ENCODE measurements at places on chromosomes 4 and X.

DNA sequence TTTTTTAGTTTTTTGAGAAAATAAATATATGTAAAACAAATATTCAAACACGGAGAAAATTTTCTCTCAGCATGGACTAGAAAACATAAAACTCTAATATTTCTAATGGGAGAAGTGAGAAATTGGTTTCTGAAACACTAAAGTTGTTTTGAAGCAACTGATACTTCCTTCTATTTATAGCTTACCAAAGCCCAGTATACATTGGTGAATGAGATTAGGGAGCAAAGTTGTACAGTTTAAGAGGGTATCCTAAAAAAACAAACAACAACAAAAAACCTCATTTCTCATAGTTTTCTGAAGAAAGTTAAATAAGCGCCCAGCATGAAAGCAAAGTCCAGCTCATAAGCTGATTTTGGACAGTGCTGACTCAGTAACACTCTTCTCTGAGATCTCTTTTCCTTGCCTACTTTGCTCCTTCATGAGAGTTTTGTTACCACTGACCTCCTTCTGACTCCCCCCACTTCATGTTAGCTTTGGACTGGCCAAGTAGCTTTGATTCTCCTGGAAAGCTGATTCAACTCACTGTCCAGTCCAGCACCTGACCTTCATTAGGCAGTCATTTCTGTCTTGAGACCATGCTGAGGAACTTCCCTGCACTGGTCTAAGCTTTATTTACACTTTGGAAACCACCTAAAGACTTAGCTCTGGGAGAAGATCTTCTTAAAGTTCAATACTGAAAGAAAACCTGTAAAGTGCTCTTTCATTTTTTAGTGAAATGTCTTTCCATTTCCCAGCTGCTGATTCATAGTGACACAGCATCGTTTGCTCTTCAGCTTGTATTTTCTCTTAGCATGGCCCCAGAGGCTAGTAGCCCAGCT is 21.8 kb upstream of the P2RY10 start:
- DNase-seq: no peak

- DNase-seq: no peak
Measured at GRCh38 chr4:151864068-151864467, 103.3 kb upstream of the GATB start.

- no peak for DNase-seq
Measured at GRCh38 chr4:7595934-7596461, 161.3 kb upstream of the PSAPL1 start.

GRCh38 chr4:53514509-53514908 is 76.8 kb downstream of the LNX1 start:
- no peak for DNase-seq

DNA sequence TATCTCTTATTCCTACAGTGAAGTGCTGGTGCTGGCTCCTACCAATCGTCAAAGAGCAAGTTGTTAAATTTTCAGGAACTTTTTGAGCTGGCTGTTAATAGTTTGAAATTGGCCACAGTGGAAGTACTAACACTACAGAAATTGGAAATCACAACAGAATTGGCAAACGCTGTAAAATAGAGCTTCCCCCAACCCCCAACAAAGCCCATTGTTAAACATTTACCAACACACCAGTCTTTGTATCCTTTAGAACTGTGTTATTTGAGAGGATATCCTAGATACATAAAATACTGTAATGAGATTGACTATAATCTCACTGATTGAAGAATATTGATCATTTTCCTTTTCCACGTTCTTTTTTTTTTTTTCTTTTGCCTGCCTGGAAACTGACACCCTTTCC is 37.4 kb downstream of the FAM241A start:
- no peak for DNase-seq

- no peak for DNase-seq
Measured at GRCh38 chr4:38734446-38734845, 48.3 kb downstream of the TLR10 start.

DNA sequence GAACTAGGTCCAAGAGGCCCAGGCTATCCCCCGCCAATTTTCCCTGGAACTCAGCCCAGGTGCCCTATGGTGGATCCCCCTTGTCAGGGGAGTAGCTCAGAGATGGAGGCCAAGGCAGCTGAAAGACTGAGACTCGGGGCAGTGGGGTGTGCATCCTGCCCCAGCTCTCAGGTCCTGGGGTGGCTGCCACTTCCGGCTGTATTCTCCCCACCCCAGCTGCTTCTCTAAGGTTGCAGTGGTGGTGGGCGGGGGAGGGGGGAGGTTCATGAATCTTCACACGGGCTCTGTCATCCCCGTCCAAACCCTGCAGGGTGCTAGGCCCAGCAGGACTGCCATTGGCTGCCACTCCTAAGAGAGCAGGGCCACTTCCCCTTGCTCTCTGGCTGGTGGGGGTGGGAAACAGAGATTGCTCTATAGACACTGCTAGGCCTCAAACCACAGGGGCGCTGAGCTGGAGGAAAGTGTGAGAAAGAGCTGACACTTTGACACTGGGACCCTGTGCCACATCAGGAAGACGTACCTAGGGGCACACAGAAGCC is 1.5 kb downstream of the SASH3 start:
- DNase-seq: peak; percentile 62

DNA sequence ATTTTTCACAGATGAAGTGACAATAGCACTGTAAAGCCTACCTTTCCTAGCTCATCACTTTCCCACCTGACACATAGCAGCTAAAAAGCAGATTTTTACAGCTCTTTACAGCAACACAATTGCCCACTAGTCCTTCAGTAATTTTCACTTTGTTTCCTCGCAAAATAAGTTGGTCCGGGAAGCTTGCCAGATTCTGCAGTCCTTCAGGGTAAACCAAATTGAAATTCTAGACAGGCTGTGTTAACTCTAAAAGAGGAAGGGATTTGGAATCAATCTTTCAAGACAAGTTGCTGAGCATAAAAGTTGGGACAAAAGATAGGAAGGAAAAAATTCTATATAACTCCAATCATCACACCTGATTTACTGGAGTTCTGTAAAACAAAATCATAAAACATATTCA is 8.7 kb downstream of the C1QTNF7 start:
- DNase-seq: no peak

GRCh38 chrX:148204195-148204594 is 223.1 kb downstream of the FMR1NB start:
- no peak for DNase-seq

- DNase-seq: no peak
Measured at GRCh38 chrX:38356401-38356800, 4.0 kb downstream of the OTC start.

DNA sequence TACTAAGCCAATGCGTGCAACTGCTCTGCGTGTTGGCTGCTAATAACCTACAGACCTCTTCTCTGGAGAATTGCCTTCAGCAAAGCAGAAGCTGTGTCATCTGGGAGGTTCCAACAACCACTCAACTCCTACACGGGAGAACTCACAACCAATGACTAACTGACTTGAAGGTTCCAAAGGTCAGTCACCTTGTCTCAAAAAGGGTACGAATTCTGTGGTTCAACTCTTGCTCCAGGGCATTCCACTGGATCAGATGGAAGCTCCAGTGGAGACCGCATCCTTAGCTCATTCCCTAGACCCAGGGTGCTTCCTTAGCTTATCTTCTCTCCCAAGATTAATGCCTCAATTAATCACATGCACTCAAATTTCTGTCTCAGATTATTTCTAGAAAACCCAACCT is 222.7 kb downstream of the CHIC2 start:
- DNase-seq: no peak

DNA sequence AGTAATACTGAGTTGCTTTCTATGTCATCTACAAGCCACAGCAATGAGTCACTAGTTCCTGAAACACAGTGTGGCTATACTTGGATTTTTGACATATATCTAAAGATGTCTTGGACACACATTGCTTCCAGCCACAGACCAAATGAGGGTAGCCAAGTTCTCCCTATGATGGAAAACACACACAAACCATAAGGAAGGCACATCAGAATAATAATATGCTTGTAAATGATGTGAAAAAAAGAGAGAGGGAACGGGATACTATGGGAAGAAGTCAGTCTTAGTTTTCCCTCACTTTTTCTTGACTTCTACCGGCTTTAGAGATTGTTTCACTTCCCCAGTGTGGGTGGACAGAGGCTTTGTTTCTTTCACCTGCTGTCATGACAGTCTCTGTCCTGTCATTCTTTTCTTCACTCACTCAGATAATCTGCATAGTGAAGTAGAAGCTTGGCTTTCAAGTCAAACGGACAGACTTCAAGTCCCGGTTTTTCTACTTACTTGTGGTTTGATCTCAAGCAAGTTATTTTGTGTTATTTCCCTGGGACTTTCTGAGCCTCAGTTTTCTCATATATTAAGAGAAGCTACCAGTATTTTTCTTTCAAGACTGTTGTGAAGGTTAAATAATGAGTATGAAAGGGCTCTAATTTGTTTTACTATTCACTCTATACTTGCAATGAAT is 34.7 kb downstream of the P2RY10 start:
- no peak for DNase-seq

DNA sequence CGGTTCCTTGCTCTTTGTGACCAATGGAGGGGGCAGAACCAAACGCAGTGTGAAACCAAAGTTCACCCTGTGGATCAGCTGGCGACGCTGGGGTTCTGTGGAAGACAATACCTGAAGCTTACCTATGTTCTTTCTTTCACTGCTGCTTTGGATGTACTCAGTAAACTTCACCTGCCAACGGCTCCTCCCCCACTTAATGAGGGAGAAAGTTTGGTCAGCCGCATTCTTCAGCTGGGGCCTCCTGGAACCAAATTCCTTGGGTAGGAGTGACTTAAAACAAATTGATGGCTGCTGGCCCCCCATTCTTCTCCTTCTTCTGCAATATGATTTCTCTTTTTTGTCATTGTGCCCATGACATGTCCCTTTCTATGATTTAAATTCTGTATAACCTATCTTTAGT is 282.4 kb downstream of the ANK2 start:
- no peak for DNase-seq

DNA sequence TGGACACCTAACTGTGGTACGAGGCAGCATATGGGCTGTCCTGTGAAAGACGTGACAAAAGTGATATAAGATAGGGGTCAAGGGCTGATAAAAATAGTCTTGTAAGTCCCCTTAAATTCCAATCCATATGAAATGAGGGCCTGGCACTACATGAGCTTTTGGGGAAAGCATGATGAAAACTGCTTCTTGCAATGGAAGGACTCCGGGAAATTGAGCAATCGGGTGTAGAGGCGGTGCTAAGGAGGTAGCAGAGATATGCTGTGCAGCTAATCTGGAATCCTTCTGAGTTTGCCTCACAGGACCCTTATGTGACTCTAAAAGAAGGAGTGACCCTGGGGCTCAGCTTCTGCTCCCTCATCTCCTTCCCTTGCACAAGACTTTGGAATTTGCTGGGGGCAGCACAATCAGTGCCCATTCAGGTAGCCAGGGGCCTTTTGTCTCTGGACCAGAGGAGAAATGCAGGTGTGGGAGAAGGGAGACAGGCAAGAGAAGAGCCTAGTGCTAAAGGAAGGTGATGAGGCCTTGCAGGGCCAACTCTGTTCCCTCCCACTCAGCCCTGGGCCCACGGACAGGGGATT is 12.8 kb downstream of the CLDN2 start:
- no peak for DNase-seq

DNA sequence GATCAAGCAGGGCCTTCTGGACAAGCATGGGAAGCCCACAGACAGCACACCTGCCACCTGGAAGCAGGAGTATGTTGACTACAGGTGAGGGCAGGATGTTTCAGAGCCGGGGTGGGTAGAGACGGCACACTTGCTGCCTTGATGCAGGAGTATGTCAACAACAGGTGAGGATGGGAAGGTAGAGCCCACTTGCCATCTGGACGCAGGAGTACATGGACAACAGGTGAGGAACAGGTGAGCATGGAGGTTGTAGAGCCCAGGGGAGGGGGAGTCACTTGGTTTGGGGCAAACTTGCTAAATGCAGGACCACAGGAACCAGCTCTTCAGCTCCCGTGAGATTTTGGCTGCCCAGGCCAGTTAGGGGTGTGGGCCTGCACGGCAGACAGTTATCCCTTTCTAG is 12.0 kb downstream of the DKC1 start:
- DNase-seq: no peak

- no peak for DNase-seq
Measured at GRCh38 chr4:162523171-162523570, 359.4 kb upstream of the FSTL5 start.

All from activated CD4-positive, CD25-positive, alpha-beta regulatory T cell treated with anti-CD3 and anti-CD28 coated beads, Interleukin-2, amount 50 U/mL, for 72 hours (primary cell).